ENCODE measurements at places on chromosomes 7 and 10.

DNA sequence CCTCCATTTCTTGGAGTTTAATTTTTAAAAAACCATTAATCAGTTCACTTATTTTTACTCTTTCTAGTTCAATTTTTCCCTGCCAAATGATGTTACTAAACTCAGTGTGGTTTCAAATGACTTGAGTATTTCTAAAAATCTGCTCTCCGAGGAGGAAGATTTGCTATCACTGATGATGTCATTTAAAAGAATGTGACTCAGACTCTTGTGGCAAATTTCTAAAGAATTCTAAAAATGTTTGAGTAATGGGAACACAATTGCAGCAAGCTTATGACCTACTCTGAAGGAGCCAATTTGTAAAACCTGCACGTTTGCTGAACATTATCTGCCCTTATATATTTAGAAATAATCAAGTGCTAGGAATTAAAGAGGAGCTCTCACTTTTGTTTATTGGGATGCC lies 88.6 kb downstream of the SPAG6 start:
- no peak for DNase-seq

DNA sequence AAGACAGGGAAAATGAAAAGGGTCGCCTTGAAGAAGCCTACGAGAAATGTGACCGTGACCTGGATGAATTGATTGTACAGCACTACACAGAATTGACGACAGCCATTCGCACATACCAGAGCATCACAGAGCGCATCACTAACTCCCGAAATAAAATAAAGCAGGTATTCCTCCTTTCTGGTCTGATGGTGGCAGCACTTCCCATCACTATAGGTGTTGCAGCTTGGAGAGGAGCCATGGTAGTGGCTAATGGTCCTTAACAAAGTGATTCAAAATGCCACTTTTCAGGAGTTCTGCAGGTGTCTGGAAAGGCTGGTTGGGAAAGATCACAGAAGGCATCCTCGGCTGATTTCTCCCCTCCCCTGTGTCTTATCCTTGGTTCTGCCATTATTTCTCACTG lies 22.1 kb downstream of the EXOC4 start:
- no peak for DNase-seq

- DNase-seq: no peak
Measured at GRCh38 chr10:129695671-129696070, 228.6 kb downstream of the MGMT start.

GRCh38 chr7:94510582-94511496 lies 1.2 kb downstream of the CASD1 start:
- DNase-seq: peak; percentile 79

- DNase-seq: no peak
Measured at GRCh38 chr7:71470830-71471229, 338.9 kb downstream of the GALNT17 start.

Measured in left forelimb (tissue), 1 donor.